ENCODE measurements at places on chromosomes 3 and 15.

- DNase-seq, result no peak
These were observed 11.3 kb downstream of the KLHDC8B start for GRCh38 chr3:49182682-49183081.

GRCh38 chr3:158532099-158532734 lies 38.8 kb upstream of the MLF1 start:
- no peak for DNase-seq

GRCh38 chr3:100073714-100074307 lies 40.5 kb downstream of the FILIP1L start:
- no peak for DNase-seq

GRCh38 chr15:78050441-78050809 lies 27.1 kb downstream of the TBC1D2B start:
- no peak for DNase-seq

GRCh38 chr15:33160581-33161165 lies 33.8 kb downstream of the FMN1 start:
- no peak for DNase-seq

DNA sequence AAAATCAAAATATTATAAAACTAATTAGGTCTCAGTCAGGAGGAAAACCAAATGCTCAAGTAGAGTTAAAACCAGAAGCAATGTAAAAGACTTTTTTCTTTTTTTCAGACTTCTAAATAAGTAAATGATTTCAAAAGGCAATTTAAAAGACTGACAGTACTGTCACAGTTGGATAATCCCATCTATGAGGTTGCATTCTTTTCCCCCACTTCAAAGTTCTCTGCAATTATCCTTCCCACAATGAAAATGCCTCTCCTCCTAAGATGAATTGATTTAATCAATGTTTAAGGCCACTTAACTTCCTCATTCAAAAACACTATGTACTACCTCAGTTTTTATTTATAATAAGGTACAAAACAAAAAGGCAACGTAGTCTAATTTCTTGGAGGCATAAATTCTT lies 8.1 kb downstream of the MRPL3 start:
- no peak for DNase-seq

GRCh38 chr3:55782351-55782750 lies 295.2 kb upstream of the WNT5A start:
- DNase-seq, result no peak

DNA sequence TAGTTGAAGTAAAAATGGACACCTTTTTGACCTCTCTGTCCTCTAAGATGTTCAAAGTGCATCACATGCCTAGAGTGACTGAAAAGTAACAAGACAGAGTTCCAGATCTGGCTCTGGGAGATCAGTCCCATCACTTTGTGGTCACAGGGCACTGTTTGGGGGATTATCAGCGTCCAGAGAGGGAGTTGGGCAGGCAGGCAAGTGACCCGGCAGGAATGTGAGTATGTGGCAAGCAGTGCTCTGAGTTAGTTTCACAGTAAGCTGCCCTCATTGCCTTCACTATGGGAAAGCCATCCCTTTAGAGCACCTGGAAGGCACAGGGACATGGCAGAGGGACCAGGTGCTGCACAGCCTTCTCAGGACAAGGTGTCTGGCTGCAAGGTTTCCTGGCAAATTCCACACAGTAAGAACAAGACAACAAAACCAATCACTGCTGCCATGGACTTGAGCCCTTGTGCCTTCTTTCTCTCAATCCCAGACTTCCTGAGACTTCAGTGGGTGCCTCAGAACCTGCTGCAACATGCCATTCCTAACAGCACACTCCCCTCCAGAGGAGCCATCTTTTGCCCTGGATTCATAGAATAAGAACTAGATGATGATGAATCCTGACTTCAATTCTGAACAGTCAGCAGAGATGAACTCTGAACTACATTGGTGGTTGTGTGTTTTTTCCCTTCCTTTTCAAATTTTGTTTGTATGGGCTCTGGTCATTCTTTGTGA lies 55.2 kb downstream of the TIPARP start:
- DNase-seq, result no peak

GRCh38 chr3:32148351-32148750 lies 41.9 kb downstream of the GPD1L start:
- no peak for DNase-seq

- no peak for DNase-seq
These were observed 33.8 kb downstream of the REC114 start for GRCh38 chr15:73476704-73477216.

- DNase-seq, result no peak
These were observed 101.1 kb downstream of the CMSS1 start for GRCh38 chr3:99918715-99919114.

- no peak for DNase-seq
These were observed 9.7 kb downstream of the LIPC start for GRCh38 chr15:58441376-58442070.

DNA sequence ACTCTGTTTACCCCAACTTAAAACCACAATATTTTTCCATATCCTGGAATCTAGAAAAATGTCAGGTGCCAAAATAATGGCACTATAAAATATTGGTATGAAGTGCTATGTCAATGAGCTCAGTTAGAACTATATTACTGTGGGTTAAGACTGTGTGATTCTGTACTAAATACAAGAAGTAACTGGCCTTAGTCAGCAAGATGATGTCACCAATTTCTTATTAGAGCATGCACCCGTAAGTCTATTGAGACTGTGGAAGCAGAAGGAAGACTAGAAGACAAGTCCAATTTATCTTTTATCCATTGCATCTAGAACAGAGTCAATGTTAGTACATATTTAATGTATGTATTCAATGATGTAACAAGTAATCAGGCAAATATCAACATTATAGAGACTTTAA lies 25.0 kb downstream of the LRRC58 start:
- no peak for DNase-seq

DNA sequence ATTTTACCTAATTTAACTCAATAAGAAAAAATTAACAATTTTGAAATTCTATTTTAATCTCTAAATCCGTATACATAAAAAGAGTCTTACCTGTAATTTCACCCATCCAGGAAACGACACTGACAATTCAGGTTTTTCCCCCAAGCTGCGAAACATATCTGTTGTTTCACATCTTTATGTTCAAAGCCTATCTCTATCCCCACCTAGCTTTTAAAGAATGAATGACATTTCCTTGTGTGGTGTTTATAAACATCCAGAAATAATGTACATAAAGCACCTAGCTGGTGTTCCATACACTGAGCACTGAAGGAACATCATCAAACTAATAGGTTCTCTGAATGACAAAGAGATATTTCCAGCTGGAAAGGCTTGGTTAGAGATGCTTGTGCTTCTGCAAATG lies 867.8 kb downstream of the SQOR start:
- no peak for DNase-seq

- DNase-seq, result no peak
These were observed 48.0 kb upstream of the SCAANT1 start for GRCh38 chr3:63960048-63960711.

GRCh38 chr3:87219611-87220010 lies 7.5 kb upstream of the CHMP2B start:
- DNase-seq, result no peak

DNA sequence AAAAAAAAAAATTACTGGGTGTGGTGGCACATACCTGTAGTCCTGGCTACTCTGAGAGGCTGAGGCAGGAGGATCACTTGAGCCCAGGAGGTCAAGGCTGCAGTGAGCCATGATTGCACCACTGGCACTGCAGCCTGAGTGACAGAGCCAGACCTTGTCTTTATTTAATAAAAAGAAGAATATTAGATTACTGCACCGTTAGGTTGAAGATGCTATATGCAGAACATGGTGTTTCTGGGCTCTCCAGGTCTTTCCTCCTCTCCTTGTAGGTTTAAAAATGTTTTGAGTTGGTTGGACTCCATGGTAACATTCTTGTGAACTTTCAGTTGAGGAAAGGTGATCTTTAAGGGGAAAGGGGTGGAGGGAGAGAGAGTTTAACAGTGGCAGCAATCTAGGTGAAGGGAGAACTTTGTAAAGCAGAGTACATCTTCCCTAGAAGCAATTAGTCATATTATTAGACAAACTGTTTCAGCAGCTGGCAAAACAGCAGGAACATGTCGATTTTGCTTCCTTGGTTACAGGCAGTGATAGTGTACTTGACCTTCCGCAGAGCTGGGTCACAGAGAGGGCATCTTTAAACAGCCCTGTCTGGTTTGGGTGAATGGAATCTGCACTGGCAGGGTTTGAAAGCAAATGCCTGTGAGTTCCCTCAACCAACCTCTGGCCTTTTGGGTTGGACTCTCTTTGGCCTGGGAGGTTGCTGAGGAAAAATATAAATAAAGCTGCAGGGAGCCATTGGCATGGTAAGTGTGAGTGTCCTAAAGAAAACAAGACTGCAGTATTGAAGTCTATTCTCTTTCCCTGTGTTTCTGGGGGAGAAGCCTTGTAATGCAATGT lies 42.8 kb downstream of the NR2C2 start:
- DNase-seq, result no peak

- DNase-seq, result no peak
These were observed 29.4 kb downstream of the COL6A5 start for GRCh38 chr3:130374908-130375307.

DNA sequence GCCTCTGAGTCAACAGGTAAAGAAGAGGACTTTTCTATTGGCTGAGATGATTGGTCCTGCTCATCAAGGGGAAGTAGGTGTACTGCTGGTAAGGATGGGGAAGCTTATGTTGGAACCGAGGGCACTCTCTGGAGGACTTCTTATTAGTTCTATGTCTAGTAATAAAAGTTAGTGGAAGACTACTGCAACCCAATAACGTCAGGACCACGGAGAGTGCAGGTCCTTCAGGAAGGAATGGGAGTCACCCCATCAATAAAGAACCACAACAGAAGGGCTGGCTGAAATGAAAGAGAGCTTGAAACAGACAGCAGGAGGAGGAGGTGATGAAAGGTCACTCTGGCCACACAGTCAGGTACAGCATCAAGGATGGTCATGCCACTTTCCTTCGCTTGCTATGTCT lies 68.8 kb upstream of the PRR23E start:
- DNase-seq, result no peak

DNA sequence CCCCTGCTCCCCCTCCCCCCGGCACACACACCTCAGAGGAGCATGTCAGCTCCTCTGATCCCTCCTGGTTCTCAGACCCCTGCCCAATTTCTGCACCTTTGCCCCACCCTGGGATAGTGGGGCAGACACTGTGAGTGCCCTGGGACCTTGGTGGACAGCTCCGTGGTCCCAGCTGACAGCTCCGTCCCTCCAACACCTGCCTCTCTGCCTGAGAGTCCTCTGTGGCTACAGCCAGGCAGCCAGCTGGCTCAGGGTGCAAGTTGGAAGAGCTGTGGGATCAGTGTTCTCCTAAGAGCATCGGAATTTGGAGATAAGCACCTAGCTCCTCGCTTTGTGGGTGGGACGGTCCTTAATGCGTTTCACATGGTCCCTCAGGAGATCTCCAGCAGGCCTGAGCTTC lies 43.7 kb upstream of the PGPEP1L start:
- DNase-seq, result no peak

DNA sequence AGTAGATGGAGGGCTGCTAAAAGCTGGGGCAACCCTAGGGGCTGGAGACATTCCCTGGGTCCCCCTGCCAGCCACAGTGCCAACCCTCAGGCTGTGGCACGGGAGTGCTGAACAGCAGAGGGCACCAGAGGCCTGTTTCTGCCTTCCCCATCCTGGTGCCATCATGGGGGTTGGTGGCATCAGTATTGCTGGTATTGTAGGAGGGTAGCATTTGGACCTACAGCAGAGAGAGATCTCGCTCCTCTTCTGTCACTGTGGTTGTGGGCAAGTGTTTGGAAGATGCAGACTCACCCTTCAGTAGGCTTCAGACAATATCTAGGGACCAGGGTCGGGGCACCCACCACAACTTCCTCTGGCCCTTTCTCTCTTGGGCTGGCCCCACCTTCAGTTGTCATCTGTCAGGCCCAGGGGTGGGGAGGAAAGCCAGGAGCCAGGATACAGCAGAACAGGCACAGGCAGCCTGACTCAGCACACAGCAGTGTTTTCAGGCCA lies 123.5 kb downstream of the RPLP1 start:
- DNase-seq, result peak; percentile 68

- DNase-seq, result no peak
These were observed 30.9 kb downstream of the C3orf18 start for GRCh38 chr3:50536471-50537180.

DNA sequence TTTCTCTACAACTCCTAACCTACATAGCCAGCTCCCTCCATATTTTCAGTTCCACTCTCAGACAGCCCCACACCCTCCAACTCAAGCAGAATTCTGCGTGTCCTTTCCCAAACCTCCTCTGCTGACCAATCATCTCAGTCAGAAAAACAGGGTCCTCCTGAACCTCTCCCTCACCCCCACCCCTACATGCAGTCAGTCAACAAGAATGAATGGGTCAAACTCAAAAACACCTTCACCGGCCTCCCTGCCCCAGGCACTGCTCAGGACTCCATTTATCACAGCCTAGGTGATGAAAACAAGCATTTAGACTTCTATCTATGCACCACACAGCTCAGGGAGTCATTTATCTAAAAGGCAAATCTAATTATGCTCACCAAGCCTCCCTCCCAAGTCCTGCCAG lies 32.4 kb downstream of the MYL3 start:
- no peak for DNase-seq

DNA sequence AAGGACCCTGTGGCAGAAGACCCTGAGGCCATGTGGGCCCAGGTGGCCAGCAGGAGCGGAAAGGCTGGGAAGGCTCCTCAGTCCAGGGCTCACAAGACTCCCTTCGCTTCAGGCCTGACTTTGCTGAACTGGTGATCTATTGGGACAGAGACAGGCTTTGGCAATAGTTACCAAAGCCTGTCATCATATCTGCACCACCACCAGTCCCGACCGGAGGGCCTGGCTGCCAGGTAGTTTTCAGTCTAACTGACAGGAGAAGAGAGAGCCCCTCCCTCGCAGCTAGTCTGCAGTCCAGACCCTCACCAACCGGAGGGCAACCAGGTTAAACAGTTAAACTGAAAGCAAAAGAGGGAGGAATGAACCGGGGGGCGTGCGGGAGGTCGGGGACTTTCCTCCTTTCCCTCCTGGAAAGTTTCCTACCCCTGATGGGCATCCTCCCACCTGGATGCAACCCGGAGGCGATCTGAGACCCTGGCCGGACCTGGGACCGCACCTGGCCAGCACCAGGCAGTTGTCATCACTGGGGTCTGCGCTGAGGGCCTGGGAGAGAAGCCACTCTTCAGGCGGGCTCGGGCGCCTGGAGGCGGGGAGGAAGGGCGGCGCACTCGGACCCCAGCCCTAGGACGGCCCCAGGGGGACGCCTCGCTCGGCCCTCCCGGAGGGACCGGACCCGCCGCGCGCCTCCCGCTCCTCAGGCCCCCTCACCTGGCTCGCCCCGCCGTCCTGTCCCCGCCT lies 435 bp downstream of the RAB27A start:
- DNase-seq, result peak; percentile 23

DNA sequence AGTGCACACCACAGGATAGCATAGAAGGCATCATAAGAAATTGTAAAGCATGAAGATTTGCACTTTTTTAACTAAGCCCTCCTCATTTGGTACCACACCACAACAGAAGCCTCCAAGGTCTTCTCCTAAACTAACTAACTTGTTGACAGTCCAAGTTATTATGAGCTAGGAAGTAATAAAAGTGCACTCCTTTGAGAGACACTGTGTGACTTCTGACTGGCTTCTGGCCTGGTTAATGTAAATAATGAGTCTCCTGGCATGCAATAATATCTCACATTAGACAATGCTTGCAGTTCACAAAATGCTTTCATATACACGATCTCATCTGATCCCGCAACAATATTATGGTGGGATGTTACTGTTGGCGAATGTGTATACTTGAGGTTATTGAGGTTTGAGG lies 103.9 kb upstream of the SLC24A5 start:
- DNase-seq, result no peak

- DNase-seq, result no peak
These were observed 890 bp downstream of the CHRD start for GRCh38 chr3:184380627-184381260.
